ENCODE measurements at places on chromosomes 16 and 17.

- no peak for DNase-seq
Measured at GRCh38 chr16:19885451-19886072, 914 bp upstream of the GPRC5B start.

- no peak for DNase-seq
Measured at GRCh38 chr17:34665150-34665806, 85.9 kb downstream of the TMEM132E start.

- no peak for DNase-seq
Measured at GRCh38 chr17:46771561-46772474, 46.7 kb downstream of the WNT3 start.

- DNase-seq: no peak
Measured at GRCh38 chr16:77660311-77660710, 62.0 kb upstream of the NUDT7 start.

DNA sequence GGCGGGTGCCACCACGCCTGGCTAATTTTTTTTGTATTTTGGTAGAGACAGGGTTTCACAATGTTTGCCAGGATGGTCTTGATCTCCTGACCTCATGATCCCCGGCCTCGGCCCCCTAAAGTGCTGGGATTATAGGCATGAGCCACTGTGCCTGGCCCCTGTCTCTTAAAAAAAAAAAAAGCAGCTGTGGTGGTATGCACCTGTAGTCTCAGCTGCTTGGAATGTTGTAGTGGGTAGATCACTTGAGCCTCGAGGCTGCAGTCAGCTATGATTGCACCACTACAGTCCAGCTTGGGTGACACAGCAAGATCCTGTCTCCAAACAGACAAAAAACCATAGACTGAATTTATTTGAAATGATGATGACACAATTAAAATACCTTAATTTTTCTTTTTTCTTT, 24.3 kb downstream of the CDK12 start:
- no peak for DNase-seq

GRCh38 chr17:79721993-79722671, 8.6 kb upstream of the ENPP7 start:
- DNase-seq: no peak

All from NCI-H446 (cell line).